ENCODE measurements at places on chromosomes 16 and 17.

GRCh38 chr16:23061669-23062068 lies 87.6 kb downstream of the USP31 start:
- no peak for DNase-seq

- DNase-seq: no peak
Observed at GRCh38 chr16:2535625-2536013, 2.2 kb upstream of the PDPK1 start.

- DNase-seq: no peak
Observed at GRCh38 chr16:2386990-2387389, 42.3 kb upstream of the CCNF start.

- no peak for DNase-seq
Observed at GRCh38 chr16:69444873-69445517, 20.6 kb downstream of the CYB5B start.

DNA sequence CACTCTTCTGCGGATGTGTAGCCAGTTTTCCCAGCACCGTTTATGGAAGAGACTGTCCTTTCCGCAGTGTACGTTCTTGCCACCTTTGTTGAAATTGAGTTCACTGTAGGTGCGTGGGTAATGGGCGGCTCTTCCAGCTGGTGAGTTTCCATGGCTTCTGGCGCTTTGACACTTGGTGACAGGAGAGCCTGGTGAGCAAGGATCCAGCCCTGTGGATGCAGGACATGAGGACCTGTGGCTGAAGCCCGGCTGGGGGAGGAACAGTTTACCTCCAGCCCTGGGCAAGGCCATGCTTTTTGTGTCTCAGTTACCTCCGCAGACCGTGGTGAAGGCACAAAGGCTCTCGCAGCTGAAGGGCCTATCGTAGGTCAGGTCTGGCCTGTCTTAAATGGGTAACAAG lies 166.5 kb downstream of the LAT start:
- no peak for DNase-seq

DNA sequence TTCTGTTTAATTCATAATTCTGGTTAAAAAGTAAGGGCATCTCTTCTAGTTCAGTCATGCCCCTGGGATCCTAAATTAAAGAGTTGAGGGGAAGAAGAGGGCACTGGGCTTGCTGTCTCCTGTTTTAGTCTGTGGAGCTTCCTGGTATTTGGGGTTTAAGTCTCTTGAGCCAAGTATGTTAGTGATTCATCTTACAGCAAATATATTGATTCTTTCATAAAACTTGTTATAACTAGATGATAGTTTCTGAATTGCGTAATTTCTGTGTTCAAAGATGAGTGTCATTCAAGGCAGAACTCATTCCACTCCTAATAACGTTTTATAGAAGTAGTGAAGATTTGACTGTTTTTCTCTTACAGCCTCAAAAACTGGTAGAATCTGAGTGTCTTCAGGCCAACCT lies 1.7 kb downstream of the TXNDC17 start:
- DNase-seq: no peak

DNA sequence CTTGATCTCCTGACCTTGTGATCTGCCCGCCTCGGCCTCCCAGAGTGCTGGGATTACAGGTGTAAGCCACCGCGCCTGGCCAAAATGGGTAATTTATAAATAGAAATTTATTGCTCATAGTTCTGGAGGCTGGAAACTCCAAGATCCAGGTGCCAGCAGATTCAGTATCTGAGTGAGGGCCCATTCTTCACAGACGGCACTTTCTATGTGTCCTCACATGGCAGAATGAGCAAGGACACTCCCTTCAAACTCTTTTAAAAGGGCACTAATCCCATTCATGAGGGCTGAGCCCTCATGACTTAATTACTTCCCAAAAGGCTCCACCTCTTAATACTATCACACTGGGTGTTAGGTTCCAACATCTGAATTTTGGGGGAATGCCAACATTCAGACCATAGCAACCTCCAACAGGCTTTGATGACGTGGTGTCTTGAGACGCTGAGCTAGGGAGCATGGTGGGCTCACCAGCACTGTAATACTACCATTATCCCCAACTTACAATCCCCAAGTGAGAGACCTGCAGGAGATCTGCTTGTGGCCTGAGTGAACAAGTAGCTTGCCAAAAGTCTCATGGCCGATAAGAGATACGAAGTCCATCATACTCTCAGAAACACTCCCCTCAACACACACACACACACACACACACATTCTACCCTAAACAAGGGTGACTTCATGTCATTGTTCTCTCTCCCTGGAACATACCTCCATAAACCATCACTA lies 8.5 kb downstream of the CMTM4 start:
- no peak for DNase-seq

- no peak for DNase-seq
Observed at GRCh38 chr17:6669479-6670212, 18.1 kb downstream of the C17orf100 start.

- no peak for DNase-seq
Observed at GRCh38 chr17:4938688-4939545, 929 bp downstream of the SLC25A11 start.

DNA sequence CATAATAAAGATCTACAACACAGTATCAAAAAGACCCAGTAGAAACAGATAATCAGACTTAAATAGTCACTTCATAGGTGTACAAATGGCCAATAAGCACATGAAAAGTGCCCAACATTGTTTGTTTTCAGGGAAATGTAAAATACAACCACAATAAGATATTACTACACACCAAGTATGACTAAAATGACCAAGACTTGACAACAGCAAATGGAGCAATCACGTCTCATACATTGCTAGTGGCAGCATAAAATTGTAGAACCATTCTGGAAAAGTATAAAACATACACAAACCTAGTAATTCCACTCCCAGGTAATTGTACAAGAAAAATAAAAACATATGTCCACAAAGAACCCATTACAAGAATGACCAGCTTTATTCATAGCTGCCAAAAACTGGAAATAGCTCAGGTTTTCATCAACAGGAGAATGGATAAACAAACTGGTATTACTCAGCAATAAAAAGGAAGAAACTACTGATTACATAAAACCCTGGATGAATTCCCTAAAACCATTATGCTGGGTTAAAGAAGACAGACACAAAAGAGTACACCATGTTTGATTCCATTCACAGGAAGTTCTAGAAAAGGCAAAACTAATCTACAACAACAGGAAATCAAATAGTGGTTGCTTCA lies 85.6 kb downstream of the TTC19 start:
- DNase-seq: no peak
